ENCODE measurements at places on chromosomes 5 and 9.

DNA sequence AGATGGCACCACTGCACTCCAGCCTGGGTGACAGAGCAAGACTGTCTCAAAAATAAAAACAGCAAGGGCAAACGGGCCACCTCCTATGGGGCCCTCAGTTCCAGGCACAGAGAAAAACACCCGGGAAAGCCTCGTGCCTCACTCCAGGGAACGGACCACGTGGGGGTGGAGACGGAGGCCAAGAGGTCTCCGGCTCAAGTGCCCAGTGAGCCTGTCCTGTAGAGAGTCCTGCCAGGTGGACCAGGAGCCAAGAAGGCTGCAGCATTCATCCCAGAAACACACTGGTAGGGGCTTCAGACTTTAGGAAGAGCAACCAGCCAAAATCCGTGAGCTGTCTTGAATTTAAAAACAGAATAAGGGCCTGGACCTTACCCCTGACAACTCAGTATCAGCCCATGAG lies 63.8 kb downstream of the C5orf15 start:
- no peak for DNase-seq

DNA sequence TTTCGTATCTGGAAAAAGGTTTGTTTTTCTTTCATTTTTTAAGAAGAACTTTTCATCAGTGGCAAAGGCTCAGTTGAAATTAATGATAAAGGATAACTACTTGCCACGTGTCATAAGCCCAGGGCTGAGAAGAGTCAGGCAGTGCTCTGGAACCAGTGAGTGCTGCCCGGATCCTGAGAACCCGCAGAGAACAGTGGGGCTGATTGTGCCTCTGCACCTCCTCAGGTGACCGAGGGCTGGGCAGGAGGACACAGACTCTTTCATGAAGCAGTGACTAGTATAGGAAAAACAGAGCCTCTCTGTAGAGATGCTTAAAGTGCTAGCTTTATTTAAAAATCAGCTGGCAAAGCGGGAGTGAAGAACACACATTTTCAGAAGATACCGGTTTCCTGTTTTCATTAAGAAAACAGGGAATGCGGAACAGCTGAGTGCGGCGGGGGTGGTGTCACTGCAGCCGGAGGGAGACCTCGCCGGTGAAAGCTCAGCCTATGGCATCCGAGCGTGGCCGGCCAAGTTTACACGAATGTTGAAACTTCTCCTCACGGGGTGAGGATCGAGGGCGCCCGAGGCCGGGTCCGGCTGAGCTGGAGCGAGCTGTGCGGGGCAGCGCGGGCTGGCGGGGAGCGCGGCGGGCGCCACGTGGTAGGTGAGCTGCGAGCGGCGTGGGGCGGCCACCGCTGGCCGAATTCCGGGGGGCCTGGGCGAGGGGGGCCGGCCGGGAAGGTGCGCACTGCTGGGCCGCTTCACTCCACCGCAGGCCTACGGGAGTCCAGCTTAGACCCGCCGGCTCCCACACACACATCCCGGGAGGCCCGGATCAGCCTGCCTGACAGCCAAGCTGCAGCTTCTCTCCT lies 134.7 kb upstream of the DMRT1 start:
- DNase-seq: peak; percentile 68

DNA sequence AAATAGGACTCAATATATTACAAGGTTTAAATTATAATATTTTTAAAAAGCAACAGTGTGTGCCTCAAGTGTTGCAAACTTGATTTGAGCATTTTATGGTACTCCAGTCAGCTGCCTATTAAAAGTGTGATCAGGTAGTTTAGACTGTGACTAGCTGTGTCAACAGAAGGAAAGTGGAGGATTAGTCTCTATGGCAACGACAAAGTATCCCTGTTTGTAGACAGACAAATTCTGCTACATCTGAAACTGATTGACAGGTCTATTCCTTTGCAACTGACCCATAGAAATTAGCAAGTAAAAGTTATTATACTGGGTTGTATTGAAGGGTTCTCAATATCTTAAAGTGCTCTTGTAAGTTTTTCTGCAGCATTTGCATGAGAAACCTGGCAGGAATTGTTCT lies 249.8 kb upstream of the ARRDC3 start:
- DNase-seq: no peak

DNA sequence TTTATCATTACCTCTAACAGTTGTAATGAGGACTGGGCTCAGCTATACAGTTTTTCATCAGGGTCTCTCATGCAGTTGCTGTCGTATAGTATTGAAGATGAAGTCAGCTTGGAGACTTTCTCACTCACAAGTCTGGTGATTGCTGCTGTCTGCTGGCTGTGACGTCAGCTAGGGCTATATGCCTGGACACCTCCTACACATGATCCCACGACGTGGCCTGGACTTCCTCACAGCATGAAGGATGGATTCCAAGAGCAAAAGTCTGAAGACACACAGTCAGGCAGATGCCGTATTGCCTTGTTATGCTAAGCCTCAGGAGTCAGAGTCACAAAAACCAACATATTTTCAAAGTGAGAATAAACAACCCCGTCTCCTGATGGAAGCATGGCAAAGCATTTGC lies 193.3 kb downstream of the LURAP1L start:
- no peak for DNase-seq

DNA sequence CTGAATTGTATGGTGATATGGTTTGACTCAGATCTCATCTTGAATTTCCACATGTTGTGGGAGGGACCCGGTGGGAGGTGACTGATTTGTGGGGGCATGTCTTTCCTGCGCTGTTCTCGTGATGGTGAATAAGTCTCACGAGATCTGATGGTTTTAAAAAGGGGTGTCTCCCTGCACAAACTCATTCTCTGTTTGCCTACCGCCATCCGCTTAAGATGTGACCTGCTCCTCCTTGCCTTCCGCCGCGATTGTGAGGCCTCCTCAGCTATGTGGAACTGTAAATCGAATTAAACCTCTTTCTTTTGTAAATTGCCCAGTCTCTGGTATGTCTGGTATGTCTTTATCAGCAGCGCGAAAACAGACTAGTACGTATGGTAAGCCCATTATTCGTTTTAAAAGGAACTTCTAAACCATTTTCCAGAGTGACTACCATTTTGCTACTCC lies 48.7 kb downstream of the SLC36A1 start:
- DNase-seq: no peak

DNA sequence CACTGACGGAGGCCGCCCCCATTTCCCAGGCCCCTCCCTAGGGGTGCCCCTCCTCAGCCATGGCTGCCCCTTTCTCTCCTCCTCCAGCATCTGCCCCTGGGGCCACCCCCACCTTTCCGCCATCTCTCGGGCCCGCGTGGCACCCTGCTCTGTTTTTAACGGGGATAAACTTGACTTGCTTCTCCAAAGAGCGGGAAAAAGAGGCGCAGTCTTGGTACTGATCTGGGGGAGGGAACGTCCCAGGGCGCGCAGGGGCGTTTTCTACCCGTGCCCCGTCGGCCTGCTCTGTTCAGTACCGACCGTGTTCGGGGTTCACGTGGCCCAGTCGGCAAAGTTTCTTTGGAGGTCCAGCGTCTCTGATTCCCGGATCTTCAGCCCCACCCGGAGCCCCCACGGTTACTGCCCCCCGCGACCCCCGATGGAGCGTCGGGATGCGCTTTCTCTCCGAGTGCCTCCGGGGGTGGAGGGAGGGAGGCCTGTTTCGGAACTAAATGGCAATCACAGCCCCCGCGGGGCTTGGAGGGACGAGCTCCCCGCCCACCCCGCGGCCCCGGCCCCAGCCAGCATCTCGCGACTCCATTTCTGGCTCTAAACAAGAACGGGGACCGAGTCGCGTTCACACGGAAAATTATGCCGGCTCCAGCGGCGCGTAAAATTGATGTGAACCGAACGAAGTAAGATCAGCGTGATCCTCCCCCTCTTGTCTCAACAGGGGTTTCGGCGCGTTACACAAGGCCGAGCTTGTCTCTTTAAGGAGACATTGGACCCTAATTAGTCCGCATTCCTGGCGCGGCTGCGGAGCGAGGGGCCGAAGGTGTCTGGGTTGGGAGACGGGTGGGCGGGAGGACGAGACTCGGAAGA lies 1.1 kb upstream of the TLE4 start:
- DNase-seq: no peak

GRCh38 chr5:147084702-147085101 lies 150.1 kb upstream of the STK32A start:
- peak; percentile 58 for DNase-seq

DNA sequence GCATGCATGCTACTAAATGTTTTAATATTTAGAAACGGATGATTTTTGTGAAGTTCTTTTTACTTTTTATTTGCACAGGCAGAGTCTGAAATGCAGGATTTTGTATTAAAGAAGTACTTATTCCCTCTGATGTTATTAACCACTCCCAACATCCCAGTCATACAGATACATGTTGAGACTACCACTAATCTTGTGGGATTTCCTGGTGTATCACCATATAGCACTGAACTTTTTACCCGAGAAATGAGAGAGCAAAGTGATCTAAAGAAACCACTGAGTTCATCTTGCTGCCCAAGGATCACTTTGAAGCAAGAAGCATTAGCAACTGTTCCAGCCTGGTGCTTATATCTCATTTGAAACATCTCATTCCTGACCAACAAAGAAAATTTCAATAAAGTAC lies 443.8 kb downstream of the BNC2 start:
- DNase-seq: no peak

DNA sequence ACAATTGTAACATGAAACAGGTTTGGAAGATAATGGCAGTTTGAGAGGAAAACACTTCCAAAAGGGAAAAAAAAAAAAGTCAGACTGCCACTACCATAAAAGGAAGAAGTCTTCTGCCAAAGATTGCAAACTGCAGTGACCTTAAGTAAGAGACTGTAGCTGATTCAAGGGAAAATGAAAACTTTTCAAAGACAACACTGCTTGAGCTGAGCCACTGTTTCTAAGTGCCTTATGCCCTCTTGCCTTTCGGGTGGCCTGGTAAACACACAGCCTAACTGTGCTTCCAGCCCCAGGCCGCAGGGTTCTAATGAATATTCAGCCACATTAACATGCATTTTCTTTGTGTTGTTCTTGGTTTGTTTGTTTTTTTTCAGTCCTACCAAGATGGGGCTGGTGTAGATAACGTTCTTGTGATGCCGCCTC lies 354.6 kb downstream of the BNC2 start:
- DNase-seq: no peak

GRCh38 chr5:116038817-116039216 lies 6.5 kb downstream of the ARL14EPL start:
- no peak for DNase-seq

DNA sequence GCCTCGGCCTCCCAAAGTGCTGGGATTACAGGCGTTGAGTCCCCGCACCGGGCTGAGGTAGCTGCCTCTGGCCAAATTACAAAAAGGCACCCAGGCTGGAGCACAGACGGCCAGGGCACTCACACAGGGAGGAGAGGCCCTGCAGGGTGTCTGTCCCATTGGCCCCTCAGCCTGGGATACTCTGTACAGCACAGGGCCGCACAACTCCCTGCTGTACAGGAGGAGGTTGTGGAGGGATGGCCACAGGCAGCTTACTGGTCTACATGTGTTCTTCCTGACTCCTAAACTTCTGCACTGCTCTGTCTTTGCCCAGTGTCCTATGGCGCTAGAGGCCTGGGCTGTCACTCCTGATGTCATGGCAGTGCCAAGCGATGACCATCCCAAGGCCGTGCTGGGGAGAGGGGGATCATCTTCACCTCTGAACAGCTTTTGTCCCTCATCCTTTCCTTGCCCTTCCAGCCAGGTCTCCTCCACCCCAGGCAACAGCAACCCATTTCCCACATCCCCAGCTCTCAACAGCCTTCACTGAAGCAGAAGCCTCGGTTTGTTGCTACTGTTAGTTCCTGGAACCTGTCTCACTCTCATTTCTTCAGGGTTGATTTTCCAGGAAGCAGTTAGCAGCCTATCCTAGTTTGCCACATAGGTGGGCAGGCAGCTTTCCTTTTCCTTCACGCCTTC lies 1.8 kb upstream of the CNOT6 start:
- no peak for DNase-seq

DNA sequence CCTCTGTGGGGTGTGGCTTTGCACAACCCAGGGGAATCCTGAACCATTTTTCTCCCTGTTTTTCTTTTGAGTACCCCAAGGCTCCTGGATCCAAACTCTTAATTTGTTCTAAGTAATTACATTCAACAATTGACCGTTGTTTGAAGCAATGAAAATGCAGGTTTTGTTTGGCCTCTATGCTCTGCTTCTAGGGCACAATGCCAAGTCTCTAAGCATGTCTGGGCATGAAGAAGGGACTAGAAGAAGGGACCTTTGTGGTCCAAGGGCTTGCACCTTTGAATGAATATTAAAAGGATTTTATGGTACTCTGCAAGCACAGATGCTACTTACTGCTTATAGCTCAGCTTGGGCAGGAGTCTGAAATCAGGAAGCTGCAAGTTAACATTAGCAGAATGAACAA lies 6.6 kb upstream of the ENC1 start:
- DNase-seq: no peak

DNA sequence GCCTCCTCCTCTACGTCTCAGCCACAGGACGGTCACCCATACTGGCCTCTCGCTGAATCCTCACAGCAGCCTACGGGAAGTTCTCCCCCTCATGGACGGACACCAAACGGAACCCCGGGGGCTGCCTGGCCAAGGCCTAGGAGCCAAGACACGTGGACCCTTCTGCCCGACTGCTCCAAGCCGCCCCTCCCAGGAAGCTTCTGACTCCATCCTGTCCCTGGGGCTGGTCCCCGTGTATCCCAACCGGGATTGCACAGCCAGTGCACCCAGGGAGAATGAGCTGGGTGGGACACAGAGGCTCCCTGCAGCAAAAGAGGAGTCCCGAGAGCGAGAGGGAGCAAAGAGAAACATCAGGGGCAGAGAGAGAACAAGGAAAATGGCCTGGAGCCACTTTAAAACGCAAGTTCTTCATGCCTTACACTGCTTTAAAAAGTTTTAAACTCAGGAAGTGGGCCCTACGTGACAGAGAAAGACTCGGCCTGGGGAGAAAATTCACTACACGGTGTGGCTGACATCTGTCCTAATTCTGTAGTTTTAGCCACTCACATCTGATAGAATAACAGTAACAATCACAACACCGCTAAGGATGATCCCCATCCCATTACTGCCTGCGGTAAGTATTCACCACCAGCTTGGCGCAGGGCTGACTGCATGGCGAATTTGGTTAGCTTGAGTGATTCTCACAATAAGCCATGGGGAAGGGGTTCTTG lies 3.0 kb downstream of the FAM78A start:
- no peak for DNase-seq

DNA sequence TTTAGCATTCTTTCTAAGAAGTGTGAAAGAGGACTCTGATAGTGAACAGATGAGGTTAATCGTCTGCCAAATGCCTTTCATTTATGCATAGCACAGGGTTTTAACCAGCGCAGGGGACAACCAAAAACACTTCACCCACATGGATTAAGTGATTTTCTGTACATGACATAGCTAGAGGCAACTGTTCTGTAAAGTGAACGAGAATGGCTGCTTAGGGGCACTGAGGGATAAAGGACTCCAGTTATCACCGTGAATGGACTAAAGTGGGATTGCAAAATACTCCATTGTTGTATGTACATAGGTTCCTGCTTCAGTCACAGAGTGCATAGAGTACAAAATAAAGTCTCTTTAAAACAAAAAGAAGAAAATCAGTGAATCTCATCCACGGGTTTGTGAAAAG lies 456.8 kb downstream of the DMAC1 start:
- no peak for DNase-seq

Measured in mucosa of gallbladder (tissue), 1 donor.